ENCODE measurements at places on chromosomes 7 and 10.

- DNase-seq = no peak
Observed at GRCh38 chr7:77430927-77431326, 14.8 kb upstream of the GSAP start.

GRCh38 chr7:36217211-36217960 lies 64.3 kb downstream of the EEPD1 start:
- DNase-seq = peak; percentile 15

DNA sequence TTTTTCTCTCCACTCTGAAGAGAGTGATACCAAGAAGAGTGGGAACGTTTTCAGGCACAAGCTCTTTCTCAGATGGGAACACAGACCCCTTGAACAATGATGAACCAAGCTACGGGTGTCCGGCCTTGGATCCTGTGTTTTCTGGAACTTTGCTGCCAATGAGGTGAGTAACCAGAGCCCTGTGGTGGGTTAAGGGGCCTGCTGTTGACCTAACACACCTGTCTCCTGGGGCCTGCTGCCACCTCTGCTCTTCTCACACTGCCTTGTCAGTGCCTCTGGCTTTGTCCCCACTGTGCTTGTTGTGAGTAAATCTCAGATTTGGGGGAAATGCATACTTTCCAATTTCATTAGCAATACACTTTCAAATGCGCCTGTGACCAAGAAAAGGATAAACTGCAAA lies 1.4 kb upstream of the PKD1L1 start:
- DNase-seq = no peak

GRCh38 chr10:123252779-123253178 lies 98.6 kb downstream of the BUB3 start:
- no peak for DNase-seq

DNA sequence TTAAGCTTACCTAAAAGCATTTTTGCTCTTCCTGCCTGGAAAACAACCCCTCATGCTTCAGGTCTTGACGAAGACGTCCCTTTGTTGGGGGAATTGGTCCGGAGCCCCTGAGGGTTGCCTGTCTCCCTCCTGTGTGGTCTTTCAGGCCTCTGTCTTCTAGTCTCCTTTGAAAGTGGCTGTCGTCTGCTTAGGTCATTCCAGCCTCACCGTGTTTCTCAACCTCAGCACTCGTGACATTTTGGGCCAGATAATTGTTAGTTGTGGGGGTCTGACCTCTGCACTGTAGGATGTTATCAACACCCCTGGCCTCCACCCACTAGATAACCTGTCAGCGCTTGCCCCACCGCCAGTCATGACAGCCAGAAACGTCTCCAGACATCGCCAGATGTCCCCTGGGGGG lies 219.1 kb downstream of the TCF7L2 start:
- no peak for DNase-seq

GRCh38 chr7:88495881-88496725 lies 189.4 kb upstream of the STEAP4 start:
- no peak for DNase-seq

GRCh38 chr7:133044722-133045473 lies 37.0 kb downstream of the CHCHD3 start:
- no peak for DNase-seq
